ENCODE measurements at places on chromosomes 11 and 22. TPM values are rescaled to one million over a fixed set of nuclear protein-coding genes. Genes with fewer than 3 reads are reported as not detected.

Gene UCP2
- total RNA-seq: 4.9 TPM

Gene PRAME
- 0.14 TPM for total RNA-seq

Gene CARD18
- 11.2 TPM for total RNA-seq

Gene PKDREJ
- total RNA-seq: not detected

Gene PARVA
- 60.2 TPM for total RNA-seq
